ENCODE measurements at places on chromosomes 7 and 10. TPM values are rescaled to one million over a fixed set of nuclear protein-coding genes. Genes with fewer than 3 reads are reported as not detected.

Gene SPDYE6
- not detected for total RNA-seq

Gene ANXA7
- 117 TPM for total RNA-seq

Gene SPDYE2
- total RNA-seq, result not detected

Gene ANLN
- 2.9 TPM for total RNA-seq

Gene CDC14C
- not detected for total RNA-seq

Gene MORN4
- 5.1 TPM for total RNA-seq

Gene OR9A2
- total RNA-seq, result not detected

Data from subcutaneous adipose tissue (tissue), 4 donors.